ENCODE measurements at places on chromosomes 6 and 20.

DNA sequence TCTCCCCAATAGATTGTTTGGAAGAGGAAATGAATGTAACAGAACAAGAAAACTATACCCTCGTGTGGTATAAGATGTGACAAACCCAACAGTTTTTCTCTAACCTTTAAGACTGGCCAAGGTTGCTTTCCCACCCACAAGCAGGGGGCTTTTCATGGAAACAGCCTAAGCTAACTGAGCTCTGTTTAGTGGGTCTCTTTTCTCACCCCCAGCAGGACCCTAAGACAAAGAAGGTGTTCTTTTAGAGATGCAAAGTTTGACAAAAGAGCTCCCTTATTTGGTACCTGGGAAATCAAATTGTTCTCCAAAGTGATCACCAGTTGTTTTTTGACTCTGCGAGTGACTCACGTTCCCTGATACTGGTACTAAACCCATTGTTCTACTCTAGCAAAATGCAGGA, 59.1 kb downstream of the MBOAT1 start:
- no peak for DNase-seq

DNA sequence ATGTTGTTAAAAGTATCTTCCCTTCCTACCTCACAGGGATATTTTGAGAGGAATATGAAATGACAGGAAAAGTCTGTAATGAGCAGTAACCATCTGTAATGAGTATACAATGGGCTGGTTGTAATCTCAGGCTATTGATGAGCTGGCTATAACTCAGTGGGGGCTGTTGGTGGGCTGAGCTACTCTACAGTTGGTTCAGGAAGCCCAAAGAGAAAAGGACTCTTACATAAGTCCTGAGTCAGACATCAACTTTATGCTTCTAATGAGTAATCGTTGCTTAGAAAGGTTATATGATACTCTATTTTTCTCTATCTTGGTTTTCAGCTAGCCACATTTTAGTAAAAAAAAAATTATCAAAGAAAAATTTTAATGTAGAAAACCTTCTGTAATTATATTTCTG, 26.4 kb downstream of the ZNF391 start:
- no peak for DNase-seq

DNA sequence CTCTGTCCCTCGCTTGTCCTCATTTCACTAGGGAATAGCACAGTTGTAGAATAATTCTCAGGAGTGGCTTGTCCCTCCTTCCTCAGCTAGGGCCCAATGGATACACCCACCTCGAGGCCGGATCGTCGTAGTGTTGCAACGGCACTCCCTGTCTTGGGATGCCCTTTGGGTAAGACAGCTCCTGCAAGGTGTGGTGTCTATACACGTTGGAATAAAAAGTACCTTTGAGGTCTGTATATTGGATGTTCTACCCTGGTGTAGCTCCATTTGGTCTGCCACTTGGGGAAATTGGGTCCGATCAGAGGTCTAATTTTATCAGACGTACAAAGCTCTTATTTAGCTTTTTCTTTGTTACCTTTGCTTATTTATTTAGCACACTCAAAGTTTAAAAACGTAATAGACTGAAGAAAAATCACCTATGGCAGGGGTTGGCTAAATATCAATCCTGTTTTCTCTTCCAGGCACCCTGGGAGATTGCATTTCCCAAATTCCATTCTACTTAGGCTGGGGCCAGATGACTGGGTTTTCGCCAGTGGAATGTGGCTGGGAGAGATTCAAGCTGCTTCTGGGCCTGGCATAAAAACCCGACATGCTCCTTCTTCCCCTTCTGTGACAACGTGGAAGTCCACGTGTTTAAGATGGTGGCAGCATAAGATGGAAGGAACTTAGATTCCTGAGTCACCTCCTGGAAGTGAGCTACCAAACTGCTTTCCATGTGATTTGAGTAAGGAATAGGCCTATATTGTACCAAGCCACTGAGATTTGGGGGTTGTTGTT, 82.3 kb upstream of the CD83 start:
- no peak for DNase-seq

- DNase-seq, result no peak
These were observed 13.1 kb downstream of the TLDC2 start for GRCh38 chr20:36888880-36889516.

DNA sequence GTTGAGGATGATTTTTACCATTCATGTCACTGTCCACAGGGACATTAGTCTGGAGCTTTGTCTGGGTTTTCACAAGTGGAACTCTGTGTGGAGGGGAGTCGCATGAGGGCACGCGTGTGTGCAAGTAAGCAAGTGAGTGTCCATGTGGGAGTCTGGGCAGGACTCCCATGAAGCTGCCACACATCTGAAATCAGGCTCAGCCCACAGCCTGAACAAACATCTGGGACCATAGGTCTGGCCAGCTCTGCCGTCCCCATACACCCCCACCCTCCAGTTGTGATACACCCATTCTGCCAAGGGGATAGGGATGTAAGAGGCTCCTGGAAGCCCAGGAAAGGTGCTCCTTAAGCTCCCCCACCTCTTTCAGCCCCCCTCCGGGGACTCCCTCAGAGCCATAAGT, 17.1 kb upstream of the FOXP4 start:
- DNase-seq, result no peak

DNA sequence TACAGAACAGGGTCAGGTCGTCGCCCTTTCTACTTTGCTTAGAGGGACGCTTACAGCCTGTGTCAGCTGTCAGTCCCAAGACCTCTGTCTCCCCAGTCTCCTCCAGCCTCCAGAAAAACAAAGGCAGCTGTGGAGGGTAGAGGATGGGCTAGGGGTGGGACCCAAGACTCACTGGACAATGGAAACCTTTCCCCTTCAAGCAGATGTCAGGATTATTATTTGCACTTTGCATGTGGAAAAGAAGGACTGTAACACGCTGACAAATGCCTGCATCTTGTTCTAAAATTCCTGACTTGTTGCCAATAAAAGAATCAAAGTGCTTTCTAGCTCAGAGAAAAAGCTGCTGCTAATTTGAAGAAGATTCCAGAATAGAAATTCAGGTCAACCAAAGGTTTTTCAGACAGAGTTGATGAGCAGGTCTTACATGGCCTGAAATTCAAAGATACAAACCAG, 58.7 kb downstream of the SNX5 start:
- no peak for DNase-seq

- no peak for DNase-seq
These were observed 39.6 kb downstream of the SLX4IP start for GRCh38 chr20:10474606-10475184.

- no peak for DNase-seq
These were observed 4.8 kb downstream of the PPP1R10 start for GRCh38 chr6:30612213-30612612.
